ENCODE measurements at places on chromosomes 11 and 22.

DNA sequence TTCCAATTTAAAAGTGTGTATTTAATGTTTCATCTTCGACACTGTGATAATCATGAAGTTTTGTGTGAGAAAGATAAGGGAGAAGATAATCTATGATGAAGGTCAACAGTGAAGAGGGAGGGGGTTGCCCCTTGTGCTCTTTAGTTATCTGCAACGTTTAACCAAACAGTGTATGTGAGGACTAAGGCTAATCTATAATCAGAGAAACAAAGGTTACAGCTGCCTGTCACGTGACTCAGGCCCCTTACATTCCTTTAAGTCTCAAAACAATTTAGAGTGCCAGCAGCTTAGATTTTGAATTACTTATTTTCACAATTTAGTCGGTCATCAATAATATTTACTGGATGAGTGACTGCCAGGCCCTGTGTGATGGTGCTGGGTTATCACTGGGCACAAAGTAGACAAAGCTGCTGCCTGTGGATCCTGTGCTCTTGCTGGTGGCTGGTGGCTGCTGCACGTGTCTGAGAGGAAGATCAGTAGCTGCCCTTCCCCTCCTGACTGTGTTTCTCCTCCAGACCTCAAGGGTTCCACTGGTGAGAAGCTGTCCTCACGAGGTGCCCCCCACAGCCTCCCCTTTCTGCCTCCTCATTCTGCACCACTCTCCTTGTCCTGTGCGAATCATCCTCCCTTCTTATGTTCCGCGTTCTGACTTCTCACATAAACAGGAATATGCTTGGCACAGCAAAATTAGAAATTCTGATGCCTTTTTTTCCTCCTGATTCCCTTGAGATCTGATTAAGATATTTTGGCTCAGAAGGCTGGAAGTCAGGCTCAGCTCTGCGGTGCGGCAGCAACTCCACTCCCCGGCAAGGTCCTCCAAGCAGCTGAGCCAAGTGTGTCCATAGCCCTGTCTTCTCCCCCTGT is 331.1 kb upstream of the B3GAT1 start:
- DNase-seq, result no peak

GRCh38 chr11:63710476-63711217 is 29.3 kb downstream of the RTN3 start:
- peak; percentile 65 for DNase-seq

DNA sequence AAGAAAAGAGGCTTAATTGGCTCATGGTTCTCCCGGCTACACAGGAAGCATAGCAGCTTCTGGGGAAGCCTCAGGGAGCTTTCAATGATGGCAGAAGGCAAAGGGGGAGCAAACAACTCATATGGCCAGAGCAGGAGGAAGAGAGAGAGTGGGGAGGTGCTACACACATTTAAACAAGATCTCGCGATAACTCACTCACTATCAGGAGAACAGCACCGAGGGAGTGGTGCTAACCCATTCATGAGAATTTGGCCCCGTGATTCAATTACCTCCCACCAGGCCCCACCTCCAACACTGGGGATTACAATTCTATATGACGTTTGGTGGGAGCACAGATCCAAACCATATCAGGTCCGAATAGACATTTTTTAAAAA is 41.7 kb upstream of the APLNR start:
- DNase-seq, result no peak

DNA sequence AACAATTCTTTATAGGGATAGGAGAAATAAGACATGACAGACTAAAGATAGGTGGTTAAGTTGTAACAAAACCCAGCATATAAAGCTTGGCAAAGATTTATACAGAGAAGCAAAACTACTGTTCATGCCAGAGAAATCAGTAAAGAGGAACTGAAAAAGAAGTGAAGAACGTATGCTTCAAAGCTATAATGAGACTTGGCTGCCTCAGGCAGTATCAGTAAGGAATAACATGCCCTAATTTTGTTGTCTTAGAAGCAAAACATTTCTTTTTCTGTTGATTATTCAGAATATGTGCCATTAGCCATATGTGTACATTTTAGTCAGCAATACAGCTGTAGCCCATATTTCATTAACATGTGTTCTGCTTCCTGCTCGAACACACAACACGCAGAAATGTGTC is 403.2 kb downstream of the NELL1 start:
- DNase-seq, result no peak

- DNase-seq, result no peak
Observed at GRCh38 chr11:128865490-128865889, 1.6 kb downstream of the KCNJ1 start.

DNA sequence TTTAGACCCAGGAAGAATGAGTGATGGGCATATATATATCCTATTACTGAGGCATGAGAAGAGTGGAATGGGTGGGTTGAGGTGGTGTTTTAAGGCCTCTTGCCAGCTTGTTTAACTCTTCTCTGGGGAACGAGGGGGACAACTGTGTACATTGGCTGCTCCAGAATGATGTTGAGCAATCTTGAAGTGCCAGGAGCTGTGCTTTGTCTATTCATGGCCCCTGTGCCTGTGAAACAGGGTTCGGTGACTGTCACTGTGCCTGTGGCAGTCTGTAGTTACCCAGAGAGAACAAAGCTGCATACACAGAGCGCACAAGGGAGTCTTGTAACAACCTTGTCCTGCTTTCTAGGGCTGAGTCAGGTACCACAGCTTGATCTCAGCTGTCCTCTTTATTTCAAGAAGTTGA is 11.7 kb downstream of the LIMK2 start:
- no peak for DNase-seq

DNA sequence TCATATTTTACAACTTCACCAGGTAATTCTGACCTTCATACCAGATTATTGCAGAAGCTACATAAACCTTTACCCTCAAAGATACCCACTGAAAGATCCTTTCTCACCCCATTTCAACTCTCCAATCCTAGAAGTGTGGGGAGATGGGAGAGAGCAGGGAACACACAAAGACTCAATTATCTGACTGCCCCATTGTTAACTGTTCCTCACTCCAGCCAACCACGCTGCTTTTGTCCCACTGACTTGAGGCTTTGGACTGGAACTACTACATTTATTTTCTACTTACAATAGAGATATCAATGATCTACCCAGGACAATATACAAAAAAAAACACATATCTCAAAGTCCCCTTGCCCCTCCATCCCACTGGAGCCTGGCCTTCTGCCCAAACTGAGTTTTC is 44.7 kb upstream of the SLN start:
- no peak for DNase-seq

- DNase-seq, result peak; percentile 69
Observed at GRCh38 chr11:32706985-32707741, 87.3 kb downstream of the CCDC73 start.

DNA sequence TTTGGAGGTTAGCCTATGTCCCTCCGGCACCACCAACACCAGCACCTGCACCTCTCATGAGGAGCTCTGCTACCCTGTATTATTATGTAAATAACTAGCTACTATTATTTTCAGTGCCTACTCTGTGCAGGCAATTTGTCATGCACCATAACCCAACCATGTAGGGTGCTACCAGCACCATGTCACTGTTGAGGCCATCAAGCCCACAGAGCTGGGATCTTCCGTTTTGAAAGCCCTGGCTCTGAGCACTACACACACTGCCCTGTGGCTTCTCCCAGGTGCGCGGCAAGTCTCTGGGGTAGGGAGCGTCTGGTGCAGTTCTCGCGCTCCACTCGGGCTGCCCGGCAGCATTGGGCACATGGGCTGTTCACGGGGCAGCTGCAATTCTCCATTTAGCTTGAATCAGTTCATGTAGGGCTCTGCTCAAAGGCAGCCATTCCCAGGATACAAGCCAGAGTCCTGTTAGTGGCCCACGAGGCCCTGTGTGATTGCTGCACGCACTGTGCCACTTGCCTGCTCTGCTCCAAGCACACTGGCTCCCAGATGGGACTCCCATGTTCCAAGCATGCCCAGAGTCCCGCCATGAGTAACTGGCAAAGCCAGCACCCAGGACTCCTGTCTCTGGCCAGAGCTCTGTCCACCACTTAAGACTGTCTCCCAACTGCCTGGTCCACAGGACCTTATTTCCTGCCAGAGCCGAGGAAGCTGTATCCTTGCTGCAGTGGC is 42.5 kb upstream of the CDON start:
- no peak for DNase-seq

- DNase-seq, result no peak
Observed at GRCh38 chr11:16606784-16607674, 131.4 kb upstream of the C11orf58 start.

DNA sequence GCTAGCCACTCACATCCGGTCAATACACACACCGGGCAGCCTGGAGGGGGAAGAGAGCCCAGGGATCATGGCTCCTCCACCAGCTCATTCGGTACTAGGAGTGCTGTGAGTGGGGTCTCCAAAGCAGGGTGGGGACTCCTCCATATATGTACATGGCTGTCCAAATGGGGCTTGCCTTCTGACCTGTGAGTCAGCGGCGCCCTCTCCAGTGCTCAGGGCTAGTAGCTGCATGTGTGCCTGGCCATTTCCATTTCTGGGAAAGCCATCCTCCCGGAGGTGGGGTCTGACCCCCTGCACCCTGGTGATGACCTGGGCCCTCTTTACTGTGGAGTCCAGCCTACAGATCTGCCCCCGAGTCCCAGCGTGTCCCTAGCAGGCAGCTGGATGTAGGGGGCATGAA is 181.9 kb downstream of the CEP164 start:
- DNase-seq, result no peak

GRCh38 chr11:130486987-130487923 is 38.8 kb downstream of the ADAMTS15 start:
- no peak for DNase-seq

DNA sequence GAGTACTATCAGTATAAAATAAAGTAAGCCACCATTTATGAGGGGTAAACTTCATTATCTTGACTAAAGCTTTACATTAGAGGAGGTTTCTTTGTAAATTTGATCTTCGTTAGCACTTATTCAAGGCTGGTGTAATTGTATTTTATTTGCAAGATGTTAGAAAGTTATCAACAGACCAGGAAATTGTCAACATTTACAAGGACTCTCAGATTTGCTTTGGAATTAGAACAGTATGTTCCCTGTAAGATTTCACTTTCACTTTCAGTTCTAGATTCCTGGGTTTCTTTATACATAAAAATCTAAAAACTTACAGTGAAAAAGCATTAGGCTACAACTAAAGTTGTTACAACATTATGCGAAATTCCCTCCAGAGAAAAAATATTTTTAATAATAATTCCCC is 4.6 kb upstream of the BIRC3 start:
- DNase-seq, result no peak
